ENCODE measurements at places on chromosomes 13 and 19.

DNA sequence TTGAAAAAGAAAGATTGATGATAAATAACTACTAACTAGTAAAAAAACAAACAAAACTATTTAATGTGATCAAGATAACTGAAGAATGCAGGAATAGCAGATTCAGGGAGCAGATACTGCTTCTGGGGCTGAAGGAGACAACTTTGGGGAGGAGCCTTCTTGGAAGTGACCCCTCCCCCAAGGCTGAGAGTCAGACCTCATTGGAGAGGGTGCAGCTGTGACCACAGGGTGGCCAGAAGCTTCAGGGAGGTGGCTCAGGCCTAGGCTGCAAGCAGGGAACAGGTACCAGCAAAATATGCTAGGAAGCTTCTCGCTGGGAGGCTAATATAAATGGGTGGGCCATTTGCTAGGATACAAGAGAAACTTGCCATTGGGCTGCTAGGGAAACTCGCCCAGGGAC, 149.9 kb downstream of the MYO16 start:
- DNase-seq: no peak

DNA sequence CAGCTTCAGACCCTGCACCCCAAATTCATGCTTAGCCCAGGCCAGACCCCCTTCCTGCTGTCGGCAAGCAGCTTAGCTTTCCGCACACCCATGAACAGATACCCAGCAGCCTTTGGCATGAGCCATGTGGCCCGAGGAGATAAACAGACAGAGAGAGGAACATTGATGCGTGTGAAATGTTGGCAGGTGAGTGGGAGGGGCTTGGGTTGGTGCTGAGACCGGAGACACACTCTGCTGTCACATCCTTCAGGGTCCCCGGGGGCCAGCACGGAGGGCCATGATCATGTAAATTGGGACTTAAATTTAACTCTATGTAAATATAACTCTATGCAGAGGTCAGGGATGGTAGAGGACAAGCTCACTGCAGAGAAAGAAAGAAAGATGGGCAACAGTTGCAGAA, 1.5 kb downstream of the CD22 start:
- DNase-seq: no peak

GRCh38 chr13:98606296-98606695, 29.4 kb upstream of the STK24 start:
- DNase-seq: no peak

GRCh38 chr19:41871573-41872383, 5.3 kb upstream of the CD79A start:
- DNase-seq: no peak
